OCI-M1 (cell line): ENCODE measurements at places on chromosomes 3 and 15.

- DNase-seq: no peak
Measured at GRCh38 chr15:94691169-94691568, 459.8 kb downstream of the MCTP2 start.

- DNase-seq: no peak
Measured at GRCh38 chr3:183937601-183938286, 53.1 kb upstream of the PARL start.

- DNase-seq: no peak
Measured at GRCh38 chr3:37646865-37647264, 214.8 kb upstream of the CTDSPL start.

- DNase-seq: peak; percentile 48
Measured at GRCh38 chr3:172808969-172809546, 58.5 kb downstream of the ECT2 start.

DNA sequence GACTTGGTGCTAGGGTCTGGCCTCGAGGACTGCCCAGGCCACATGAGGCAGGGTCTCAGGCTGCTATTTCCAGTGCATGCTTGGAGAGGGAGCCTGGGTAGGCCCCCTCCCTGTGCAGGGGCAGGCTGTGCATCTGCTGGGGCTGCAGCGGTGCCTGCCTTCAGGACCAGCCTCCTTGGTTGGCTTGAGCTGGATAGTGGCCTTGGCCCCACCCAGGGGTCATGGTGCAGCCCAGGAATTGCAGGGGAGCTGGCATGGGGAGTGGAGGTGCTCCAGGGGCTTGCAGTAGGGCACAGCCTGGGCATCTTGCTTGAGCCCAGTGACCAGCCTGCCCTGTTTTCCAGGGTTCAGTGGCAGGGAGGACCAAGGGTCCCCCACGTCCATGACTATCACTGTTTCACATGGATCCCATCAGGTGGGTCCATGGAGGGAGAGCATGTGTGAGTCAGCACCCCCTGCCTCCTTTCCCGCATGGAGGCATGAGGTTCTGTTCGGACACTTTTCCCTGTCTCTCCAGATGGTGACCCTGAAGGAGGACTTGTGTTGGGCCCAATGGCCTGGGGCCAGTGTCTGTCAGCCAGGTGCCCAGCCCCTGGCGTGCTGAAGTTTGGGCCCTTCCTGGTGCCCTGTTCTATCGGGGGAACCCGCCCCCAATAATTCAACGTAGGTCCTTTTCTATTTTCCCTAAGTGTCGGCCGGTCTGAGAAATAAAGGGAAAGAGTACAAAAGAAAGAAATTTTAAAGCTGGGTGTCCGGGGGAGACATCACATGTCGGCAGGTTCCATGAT lies 218.6 kb downstream of the SNRPN start:
- no peak for DNase-seq

- peak; percentile 74 for DNase-seq
Measured at GRCh38 chr3:146156666-146157314, 4.2 kb downstream of the PLOD2 start.

DNA sequence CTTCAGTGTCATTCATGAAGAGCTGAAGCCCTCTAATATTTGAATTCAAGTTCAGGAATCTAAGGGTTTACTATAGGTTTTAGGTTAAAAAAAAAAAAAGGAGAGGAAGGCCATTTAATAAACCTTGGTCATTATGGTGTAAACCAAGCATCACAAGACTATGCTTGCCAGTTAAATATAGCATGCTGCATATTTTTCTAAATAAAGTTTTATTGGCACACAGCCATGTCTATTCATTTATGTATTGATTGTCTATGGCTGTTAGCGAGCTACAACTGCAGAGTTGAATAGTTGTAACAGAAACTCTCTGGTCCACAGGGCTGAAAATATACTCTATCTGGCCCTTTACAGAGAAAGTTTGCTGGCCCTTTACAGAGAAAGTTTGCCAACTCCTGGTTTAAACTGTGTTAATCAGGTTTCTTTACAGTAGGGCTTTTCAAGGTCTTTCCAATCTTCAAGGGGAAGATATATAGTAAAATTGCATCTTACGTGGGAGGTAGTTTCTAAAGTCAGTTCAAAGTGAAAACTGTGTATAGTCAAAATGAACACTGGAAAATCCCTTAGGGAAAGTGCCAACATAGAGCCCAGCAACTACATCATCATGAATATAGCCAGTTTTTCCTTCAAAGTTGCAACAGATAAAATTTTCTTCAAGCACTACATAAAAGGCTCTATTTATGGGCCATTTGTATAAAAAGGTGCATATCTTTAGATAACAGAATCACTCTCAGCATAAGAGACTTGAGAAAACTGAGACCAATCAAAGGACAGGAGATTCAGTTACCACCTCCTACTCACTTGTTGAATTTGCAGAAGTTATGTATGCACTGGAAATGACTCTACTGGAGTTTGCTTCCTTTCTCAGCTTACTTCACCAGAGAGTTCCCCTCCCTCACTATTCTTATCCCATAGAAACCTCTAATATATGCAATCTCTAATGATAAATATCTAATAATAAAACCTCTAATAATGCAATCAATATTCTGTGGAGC lies 49.7 kb upstream of the FRMD4B start:
- peak; percentile 10 for DNase-seq
